ENCODE measurements at places on chromosomes 3 and 15. TPM values are rescaled to one million over a fixed set of nuclear protein-coding genes. Genes with fewer than 3 reads are reported as not detected.

The PLA2G4E gene
- 49.8 TPM for total RNA-seq

The CKMT1A gene
- total RNA-seq: 33.4 TPM

The ERC2 gene
- not detected for total RNA-seq

The ATP10A gene
- 3.5 TPM for total RNA-seq

The CYP19A1 gene
- 6.2 TPM for total RNA-seq

The ST8SIA2 gene
- total RNA-seq: 0.06 TPM

The GOLGA8J gene
- not detected for total RNA-seq

The PEX11A gene
- 8.8 TPM for total RNA-seq

The HYAL1 gene
- 19.5 TPM for total RNA-seq

The TRAT1 gene
- not detected for total RNA-seq
